ENCODE measurements at places on chromosomes 1 and 21.

DNA sequence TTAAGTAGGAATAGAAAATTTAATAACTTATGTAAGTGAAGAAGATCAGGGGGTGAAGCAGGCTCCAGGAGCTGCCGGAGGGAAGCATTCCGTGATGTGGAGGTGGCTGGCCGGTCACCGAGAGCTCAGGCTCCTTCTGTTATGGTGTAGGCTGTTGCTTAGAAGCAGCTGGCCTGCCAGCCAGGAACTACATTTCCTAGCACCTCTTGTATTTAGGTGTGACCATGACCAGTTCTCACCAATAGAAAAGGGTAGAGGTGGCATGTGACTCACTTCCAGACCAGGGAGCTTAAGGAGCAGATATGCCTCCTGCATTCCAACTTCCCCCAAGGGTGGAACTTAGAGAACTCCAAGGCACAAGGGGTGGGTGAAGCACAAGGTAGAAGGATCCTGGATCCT lies 120.7 kb downstream of the ACTL8 start:
- peak; percentile 27 for DNase-seq

DNA sequence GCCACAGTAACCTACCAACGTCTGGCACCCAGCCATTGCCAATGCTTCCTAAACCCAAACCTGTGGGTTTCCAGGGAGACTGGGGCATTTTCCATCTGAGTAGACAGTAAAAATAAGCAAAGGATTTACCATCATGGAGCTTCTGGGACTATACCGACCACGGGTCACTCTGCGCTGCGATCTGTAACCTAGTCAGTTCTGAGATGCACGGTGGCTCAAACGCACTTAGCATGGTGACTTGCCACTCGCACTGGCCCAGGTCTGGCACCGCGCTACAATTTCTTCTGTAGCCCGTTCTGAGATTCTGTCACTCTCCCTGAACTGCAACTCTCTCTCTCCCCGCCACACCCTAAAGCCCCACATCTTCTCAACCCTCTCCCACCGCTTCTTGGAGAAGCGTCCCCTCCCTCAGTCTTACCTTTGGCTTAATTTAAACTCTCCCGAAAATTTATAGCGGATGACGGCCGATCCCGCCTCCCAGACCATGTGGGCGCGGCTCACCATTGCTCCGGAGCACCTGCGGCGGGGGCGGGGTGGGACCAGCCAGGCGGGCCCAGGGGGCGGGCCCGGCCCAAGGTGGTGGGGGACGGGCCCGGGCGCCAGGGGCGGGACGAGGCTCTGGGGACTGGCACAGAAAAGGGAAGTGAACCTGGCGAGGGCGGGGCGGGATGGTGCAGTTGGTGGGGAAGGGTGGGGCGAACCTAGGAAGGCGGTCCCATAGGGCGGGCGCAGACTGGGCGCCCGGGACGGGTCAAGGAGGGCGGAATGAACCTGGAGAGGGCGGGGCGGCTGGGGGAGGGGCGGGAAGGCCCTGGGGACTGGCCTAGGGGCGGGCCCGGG lies 493 bp upstream of the MAP3K21 start:
- DNase-seq, result peak; percentile 97

DNA sequence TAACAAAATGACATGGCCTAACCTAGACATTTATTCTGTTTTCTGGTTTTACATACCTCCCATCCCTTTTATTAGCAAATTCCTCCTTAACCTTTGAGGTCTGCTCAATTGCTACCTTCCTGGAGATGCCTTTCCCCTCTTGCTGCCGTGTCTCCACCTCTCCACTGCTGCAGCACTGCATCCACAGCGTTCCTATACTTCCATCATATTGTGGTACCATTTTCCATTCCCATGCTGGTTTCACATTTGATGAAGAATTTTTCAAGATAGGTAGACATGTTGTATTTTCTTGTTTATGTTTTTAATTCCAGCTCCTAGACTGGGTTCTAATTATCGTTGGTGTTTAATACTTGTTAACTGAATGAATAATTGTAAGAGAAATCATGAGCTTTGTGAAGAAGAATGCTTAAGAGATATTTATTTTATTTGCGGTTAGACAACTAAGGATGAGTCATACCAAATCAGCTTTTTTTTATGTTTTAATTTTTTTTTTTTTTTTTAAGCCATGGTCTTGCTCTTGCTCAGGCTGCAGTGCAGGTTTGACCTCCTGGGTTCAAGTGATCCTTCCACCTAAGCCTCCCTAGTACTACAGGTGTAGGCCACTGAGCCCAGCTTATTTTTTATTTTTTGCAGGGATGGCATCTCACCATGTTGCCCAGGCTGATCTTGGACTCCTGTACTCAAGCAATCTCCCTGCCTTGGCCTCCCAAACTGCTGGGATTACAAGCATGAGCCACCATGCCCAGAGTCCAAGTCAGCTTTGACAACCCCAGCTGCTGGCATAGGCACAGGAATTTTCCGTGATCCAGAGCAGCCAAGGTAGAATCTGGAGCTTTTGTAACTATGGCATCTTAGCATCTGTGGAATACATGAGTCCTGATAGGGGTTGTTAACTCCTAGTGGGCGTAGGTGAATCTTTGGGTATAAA lies 44.0 kb downstream of the ATP6V1G3 start:
- peak; percentile 29 for DNase-seq

- DNase-seq, result peak; percentile 57
Measured at GRCh38 chr1:102191723-102192122, 195.0 kb upstream of the OLFM3 start.

DNA sequence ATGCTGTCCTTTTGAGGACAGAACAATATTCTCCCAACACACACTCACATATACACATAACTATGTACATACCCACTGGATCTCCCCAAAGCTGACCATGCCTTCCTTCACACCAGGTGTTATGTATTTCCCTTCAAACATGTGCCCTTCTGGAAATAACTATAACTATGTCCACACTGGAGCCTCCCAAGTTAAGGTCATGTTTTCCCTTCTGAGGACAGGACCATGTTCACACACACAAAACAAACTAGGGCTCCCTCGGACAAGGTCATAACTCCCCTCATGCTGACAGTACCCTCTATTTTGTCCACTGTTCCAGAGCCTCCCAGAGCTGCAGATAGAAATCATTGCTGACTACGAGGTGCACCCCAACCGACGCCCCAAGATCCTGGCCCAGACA lies 7.8 kb downstream of the MMACHC start:
- no peak for DNase-seq

GRCh38 chr1:181327796-181328195 lies 155.5 kb upstream of the CACNA1E start:
- DNase-seq, result no peak

DNA sequence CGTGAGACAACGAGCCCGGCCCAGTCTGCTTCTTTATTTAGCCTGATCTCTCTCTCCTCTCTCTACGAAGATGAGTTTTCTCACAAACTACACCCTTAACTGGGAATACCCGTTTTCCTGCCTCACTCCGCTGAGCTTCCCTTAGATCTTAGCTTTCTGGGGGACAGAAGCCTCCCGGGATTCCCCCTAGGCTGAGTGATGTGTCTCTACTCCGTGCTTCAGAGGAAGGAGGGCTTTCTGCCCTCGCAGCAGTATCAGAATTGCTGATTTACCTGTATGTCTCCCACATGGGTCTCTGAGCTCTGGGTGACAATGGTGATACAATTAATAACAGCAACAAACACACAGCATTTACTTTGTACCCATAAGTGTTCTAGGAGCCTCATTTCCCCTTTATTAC lies 1.0 kb downstream of the ZBTB17 start:
- no peak for DNase-seq

DNA sequence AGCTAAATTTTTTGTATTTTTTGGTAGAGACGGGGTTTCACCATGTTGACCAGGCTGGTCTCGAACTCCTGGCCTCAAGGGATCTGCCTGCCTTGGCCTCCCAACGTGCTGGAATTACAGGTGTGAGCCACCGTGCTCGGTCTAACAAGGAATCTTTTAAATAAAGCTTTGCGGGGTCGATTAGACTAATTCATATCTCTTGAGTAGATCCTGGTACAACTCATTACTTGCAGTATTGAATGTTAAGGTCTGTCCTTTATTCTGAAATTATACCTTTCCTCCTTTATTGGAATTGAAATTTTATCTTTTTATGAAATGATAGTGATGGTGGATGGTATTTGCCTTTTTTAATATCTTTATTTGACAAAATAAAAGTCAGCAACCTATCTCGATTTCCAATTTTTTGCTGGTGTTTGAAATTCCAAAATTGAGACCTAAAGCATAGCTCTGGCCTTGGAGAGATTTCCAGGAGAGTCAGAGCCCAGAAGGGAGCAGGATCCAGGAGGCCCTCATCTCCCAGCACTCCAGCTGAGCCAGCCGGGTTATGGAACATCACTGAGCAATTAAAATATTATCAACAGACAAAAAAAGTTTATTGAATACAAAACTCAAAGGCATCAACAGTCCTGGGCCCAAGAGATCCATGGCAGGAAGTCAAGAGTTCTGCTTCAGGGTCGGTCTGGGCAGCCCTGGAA lies 4.7 kb downstream of the S100A2 start:
- DNase-seq, result no peak

DNA sequence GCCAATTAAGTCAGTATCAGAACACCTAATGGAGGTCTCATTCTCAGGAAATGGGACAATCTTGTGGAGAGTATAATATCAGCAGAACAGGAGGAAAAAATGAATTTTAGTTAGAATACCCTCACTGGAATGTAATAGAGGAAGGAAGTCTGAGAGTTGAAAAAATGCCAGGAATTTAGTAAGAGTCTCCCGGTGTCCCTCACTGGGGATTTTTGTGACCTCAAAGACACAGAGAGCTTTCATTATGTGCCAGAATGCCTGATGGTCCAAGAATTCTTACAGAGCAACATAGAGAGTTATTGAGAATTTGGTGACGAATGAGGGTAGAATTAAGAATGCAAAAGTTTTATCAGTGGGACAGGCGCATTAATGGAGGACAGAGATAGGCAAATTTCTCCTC lies 443.5 kb upstream of the B3GALT2 start:
- DNase-seq, result no peak

GRCh38 chr21:35071347-35071746 lies 22.2 kb upstream of the RUNX1 start:
- no peak for DNase-seq

DNA sequence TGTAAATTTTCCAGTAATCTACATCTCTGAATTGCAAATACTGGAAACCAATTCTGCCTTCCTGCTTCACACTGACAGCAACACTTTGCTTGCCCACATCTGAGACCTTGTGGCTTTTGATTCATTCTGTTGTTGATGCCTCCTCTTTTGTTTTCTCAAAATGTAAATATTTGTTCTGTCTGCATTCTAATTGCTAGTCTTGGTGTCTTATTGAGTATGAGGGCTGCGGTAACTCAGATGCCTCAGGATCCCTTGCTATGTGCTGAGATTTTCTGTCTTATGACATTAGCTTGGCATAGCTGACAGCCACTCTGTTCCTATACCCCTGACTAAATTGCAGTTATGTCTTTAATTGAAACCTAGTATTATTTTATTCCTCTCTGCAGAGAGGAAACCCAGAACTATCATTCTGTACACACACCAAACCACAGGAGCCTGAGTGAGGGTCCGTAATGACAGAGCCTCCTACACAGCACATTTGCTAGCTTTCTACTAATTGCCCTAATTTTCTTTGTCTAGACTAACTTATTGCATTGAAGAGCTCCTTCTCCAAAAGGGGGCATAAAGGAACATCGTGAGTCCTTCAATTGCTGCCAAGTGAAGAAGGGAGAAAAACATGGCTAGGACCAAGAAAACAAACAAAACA lies 72.1 kb downstream of the GREM2 start:
- DNase-seq, result no peak

GRCh38 chr1:182357913-182358312 lies 33.7 kb downstream of the GLUL start:
- DNase-seq, result no peak

DNA sequence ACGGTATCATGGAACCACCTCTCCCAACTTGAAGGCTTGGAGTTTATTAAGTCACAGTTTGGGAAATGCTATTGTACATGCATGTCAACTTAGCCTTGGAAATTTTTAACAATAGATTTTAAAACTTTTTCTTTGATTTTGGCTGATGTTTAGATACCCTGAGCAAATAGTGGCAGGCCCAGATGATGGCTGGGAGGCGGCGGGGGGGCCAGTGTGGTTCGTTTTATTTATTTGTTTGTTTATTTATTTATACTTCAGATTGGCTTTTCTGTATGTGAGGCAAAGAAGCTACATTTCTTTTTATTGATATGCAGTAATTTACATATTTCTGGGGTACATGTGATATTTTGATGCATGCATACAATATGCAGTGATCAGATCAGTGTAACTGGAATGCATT lies 82.0 kb downstream of the VWA5B1 start:
- DNase-seq, result no peak

- DNase-seq, result no peak
Measured at GRCh38 chr1:42957229-42957879, 1.3 kb downstream of the SLC2A1 start.

- no peak for DNase-seq
Measured at GRCh38 chr1:182731852-182732575, 47.6 kb upstream of the RGS8 start.

- DNase-seq, result no peak
Measured at GRCh38 chr1:226946285-226946684, 6.2 kb downstream of the COQ8A start.

DNA sequence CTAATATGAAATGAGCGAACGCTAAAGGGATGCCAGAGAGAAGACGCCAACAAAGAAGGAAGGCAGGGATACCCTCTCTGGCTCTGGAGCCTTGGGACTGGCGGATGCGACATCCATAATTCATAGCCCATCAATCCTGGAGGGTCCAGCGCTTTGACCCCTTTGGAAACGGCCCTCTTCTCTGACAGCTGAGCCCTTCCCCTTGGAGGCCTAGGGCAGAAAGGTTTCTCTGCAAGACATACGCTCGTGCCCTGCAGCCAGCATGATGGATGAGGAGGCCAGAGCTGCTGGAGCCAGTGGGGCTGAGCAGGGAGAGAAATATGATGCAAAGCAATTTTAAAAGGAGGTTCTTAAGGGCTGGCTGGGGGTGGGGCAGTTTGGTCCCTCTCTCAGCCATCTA lies 22.2 kb downstream of the OPTC start:
- no peak for DNase-seq

GRCh38 chr1:201279313-201279712 lies 4.0 kb upstream of the PKP1 start:
- no peak for DNase-seq

GRCh38 chr1:150028322-150028721 lies 17.8 kb upstream of the OTUD7B start:
- DNase-seq, result no peak

DNA sequence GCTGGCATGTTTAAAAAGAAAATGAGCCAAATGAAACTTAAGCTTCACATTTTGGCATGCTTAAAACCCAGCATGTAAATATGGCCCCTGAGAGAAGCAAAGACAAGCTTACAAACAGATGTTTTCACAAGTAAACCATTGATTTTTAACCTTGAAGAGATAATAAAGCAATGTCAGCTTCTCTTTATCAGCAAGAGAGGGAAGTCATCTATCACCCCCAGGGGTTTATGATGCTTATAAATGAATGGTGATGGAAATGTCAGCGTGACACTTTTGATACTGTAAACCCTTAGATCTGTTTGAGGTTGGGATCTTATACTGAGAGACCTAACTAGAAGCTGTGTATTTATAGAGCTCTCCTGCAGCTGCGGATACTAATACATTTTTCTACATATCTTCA lies 471.3 kb downstream of the PLA2G4A start:
- no peak for DNase-seq
